ENCODE measurements at places on chromosomes 5 and 9. TPM values are rescaled to one million over a fixed set of nuclear protein-coding genes. Genes with fewer than 3 reads are reported as not detected.

Gene COL5A1
- 93.8 TPM for total RNA-seq

Gene TMEM252
- not detected for total RNA-seq

Gene CSF2
- not detected for total RNA-seq

Gene PCDHA4
- 0.86 TPM for total RNA-seq

Gene PHF24
- 0.16 TPM for total RNA-seq

Gene CDC20B
- total RNA-seq: 0.09 TPM

Gene GADD45G
- 3.3 TPM for total RNA-seq

Gene FUBP3
- 36.4 TPM for total RNA-seq

Gene GMCL2
- not detected for total RNA-seq

Gene SPINK13
- not detected for total RNA-seq

Gene PIP5KL1
- 3.5 TPM for total RNA-seq

Gene GOLGA2
- 110 TPM for total RNA-seq

Gene GIN1
- total RNA-seq: 5.7 TPM

Gene TRIM7
- total RNA-seq: 3.0 TPM

Gene INVS
- 26.4 TPM for total RNA-seq

Gene PCDHA1
- total RNA-seq: under 0.01 TPM

Gene PKD2L2
- total RNA-seq: not detected

Gene PGM5
- 49.6 TPM for total RNA-seq

Gene CPEB4
- total RNA-seq: 13.4 TPM

Gene ORM1
- not detected for total RNA-seq

Gene ADAMTS19
- under 0.01 TPM for total RNA-seq

Gene SLC6A3
- not detected for total RNA-seq

Gene RABL6
- 57.4 TPM for total RNA-seq

Gene HSPA4
- 73.6 TPM for total RNA-seq

Gene SPATA24
- 7.7 TPM for total RNA-seq

Gene SPINK4
- total RNA-seq: not detected

Gene PTGR1
- 63.9 TPM for total RNA-seq

Gene C5
- 3.9 TPM for total RNA-seq

Gene OR2S2
- not detected for total RNA-seq

Gene POC5
- total RNA-seq: 5.0 TPM

Gene TAF7
- 67.1 TPM for total RNA-seq

Gene SV2C
- not detected for total RNA-seq

Gene ORM2
- total RNA-seq: not detected

Gene EQTN
- total RNA-seq: not detected

Gene SLC46A2
- total RNA-seq: not detected

Gene IRX2
- total RNA-seq: 3.3 TPM

Gene PCDHB13
- 0.94 TPM for total RNA-seq

Gene KCNV2
- total RNA-seq: not detected

Gene TMEM215
- not detected for total RNA-seq

Gene KIF4B
- total RNA-seq: 0.09 TPM

Gene FRRS1L
- total RNA-seq: 0.16 TPM

Gene IFNA2
- not detected for total RNA-seq

Gene C9orf50
- under 0.01 TPM for total RNA-seq

Gene SLC36A2
- not detected for total RNA-seq

Gene UAP1L1
- 16.2 TPM for total RNA-seq

Gene PCDH1
- total RNA-seq: under 0.01 TPM

Gene TAF1L
- total RNA-seq: under 0.01 TPM

Gene GABBR2
- 0.43 TPM for total RNA-seq

Gene SLC1A3
- 1.7 TPM for total RNA-seq

All from bronchial smooth muscle cell (primary cell).